ENCODE measurements at places on chromosomes 1 and 21.

DNA sequence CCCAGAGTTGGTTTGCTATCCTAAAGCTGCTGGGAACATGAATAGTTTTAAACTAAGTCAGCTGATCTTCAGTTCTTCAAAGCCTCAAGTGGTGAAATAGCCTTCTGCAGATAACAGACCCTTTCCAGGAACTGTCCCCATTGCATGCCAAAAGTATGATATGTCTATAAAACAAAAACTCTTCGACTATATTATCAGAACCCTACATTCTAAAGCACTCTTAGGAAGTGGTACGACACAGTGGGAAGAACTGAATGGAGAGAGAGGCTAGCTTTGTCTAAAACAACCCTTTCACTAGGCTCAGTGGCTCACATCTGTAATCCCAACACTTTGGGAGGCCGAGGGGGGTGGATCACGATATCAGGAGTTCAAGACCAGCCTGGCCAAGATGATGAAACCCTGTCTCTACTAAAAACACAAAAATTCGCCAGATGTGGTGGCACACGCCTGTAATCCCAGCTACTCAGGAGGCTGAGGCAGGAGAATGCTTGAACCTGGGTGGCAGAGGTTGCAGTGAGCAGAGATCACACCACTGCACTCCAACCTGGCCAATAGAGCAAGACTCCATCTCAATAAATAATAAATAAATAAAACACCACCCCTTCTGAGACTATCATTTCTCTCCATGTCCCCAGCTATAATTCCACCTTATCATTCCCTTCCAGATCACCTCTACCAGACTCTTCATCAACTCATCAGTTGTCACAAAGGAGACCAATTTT lies 2.2 kb upstream of the FRRS1 start:
- DNase-seq, result no peak

DNA sequence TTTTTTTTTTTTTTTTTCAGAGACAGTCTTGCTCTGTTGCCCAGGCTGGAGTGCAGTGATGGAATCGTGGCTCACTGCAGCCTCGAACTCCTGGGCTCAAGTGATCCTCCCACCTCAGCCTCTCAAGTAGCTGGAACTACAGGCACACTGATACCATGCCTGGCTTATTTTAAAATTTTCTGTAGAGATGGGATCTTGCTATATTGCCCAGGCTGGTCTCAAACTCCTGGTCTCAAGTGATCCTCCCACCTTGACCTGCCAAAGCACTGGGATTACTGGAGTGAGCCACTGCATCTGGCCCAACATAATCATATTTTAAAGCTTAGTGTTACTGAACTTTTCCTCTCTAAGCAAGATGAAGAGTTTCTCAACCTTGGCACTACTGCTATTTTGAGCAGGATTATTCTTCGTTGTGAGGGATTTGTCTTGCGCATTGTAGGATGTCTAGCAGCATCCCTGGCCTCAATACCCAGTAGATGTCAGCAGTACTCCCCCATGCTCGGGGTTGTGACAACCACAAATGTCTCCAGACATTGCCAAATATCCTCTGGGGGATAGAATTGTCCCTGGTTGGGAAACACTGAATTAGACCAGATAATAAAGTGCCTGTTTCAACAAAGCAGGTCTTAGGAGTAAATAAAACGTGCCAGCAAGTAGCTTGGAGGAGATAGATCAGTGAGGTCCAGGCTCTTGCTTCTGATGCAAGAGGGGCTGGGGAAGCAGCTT lies 15.1 kb upstream of the THRAP3 start:
- DNase-seq, result no peak

DNA sequence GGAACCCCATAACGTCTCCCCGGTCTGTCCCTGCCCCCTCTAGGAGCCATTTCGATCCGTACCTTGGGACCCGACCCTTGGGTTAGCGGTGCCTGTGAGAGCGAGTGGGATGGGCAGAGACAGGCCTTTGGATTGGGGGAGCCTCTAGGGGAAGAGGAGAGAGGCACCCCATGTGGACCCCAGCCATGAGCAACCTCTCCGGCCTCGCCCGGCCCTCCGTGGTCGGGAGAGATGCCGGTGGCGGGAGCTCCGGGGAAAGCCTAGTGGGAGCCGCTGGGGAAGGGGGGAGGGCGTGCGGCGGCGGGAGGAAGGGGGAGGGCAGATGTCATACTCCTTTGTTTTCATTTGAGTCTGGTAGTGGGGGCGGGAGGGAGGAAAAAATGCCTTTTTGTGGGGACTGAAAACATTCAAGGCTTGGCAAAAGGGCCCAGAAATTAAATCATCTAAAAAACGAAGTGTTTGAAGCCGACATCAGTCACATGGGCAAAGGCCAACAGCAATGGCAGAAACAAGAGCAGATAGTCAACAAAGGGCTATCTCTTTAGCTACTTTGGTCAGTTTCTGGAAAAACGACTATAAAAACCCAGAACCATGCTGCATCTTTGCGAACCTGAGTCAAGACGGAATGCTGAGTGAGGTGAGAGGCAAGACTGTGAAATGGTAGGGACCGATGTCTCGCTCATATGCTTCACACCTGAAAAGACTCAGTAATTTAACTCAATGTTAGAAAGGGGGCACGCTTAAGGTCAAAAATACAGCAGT lies 758 bp downstream of the PTBP2 start:
- peak; percentile 34 for DNase-seq

DNA sequence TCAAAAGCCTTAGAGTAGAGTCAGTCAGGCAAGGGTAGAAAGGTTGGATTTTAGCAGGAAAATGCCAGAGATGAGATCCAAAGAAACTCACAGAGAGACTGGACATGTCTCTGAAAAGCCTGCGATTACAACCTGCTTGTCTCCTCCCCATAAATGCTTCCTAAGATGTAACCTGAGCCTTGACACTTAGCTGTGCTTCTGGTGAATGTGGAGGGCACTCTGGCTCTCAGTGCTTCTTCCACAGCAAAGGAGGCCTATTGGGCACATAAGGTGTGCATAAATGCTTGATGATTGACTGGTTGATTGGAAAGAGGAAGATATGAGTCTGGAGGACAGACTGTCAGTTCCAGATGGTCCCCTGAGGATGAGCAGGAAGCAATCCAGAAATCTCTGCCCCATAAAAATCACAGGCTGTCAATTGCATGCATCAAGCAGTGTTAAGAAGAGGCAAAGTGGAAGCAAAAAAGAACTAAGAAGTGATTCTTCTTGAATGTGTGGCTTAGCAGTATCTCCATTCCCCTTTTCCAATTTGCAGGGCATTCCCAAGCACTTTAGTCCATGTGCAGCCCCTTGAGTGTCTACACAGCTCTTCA lies 236.2 kb upstream of the RRP15 start:
- no peak for DNase-seq

GRCh38 chr21:41737651-41738324 lies 29.1 kb downstream of the RIPK4 start:
- DNase-seq, result no peak

- no peak for DNase-seq
Observed at GRCh38 chr1:184479435-184480167, 92.8 kb downstream of the C1orf21 start.

GRCh38 chr1:7587108-7587772 lies 183.9 kb upstream of the VAMP3 start:
- DNase-seq, result no peak

DNA sequence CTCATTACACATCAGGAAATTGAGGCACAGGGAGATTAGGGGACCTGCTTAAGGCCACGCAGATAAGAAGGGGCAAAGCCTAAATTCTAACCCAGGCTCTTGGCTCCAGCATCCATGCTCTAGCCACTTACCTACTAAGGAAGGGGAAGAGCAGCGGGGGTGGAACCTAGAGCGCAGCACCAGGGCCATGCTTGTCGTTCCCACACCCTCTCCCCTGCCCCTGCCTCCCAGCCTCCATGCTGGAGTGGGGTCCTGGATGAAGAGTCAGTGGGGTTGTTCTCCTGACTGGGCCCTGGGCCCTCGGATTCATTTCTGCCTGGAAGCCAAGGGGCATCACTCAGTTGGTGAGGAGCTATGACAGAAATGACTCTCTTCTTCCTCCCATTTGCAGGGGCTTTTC lies 133.3 kb downstream of the FOXD2 start:
- no peak for DNase-seq
